Activated T-cell treated with anti-CD3 and anti-CD28 coated beads, Interleukin-2, amount 50 U/mL, for 72 hours (primary cell): ENCODE measurements at places on chromosomes 2 and 18. TPM values are rescaled to one million over a fixed set of nuclear protein-coding genes. Genes with fewer than 3 reads are reported as not detected.

The VPS4B gene
- 75.5 TPM for total RNA-seq

The AQP12B gene
- total RNA-seq, result not detected

The CIB4 gene
- not detected for total RNA-seq

The CHRNG gene
- not detected for total RNA-seq

The TACR1 gene
- not detected for total RNA-seq

The VRK2 gene
- total RNA-seq, result 24.5 TPM

The CDH2 gene
- 0.07 TPM for total RNA-seq

The MGAT4A gene
- 109 TPM for total RNA-seq

The GPR75 gene
- total RNA-seq, result 1.0 TPM
